Ureter (tissue), 1 donor: ENCODE measurements at places on chromosomes 6 and 20. TPM values are rescaled to one million over a fixed set of nuclear protein-coding genes. Genes with fewer than 3 reads are reported as not detected.

The BPI gene
- total RNA-seq = not detected

DNA sequence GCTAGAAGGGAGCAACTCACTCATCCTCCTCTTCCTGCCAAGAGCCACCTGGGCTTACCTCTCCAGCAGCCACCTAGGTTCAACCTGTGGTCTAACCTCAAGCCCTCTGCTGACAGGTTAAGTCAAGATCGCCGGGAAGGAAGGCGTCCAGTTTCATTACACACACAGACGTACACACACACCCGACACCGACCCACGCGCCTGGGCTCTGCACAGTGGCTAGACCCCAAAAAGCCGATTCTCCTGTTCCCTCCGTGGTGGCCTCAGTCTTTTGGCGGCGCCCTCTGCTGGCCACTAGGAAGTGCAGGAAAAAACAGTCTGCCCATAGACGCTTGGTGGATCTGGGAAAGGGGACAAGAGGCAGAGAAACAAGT is 52.8 kb downstream of the MRPL14 start:
- DNase-seq = peak; percentile 85

DNA sequence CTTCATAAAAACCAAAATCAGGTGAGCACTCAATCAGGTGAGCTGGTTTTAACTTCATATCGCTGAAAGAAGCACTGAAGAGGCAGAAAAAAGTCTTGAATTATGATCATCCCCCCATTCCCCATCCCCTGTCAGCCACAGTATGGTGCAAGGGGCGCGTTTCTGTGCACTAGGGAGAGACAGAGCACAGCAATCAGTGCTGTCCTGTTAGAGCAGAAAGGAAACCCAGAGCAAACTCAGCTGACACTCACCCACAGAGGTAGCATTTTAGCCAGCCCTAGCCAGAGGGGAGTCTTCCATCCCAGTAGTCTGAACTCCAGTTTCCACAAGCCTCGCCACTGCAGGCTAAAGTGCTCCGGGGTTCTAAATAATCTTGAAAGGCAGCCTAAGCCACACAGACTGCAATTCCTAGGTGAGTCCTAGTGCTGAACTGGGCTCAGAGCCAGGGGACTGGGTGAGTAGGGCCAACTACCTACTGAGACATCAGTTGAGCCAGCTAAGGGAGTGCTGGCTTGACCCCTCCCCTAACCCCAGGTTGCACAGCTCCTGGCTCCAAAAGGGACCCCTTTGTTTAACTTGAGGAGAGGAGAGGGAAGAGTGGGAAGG is 1352.6 kb upstream of the GJE1 start:
- DNase-seq = no peak

The PRR18 gene
- total RNA-seq = 0.23 TPM

DNA sequence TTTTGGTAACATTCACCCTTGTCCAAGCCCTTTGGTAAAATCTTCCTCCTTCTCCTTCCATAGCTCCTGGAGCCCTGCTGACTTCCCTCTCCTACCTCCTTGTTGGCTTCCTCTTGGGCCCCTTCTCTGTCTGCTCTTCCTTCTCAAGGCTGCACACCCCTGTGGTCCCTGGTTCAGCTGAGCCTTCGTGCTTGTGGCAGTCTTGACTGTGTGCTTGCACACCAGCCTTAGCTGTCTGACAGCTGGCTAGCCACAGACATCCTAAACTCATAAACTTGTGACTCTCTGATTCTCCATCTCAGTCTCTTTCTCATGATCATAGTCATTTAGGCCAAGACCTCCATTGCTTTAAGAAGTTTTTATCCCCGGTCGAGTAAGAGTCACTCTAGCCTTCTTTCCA is 37.1 kb downstream of the DHX35 start:
- DNase-seq = no peak

- DNase-seq = no peak
Measured at GRCh38 chr20:60491051-60491581, 532.9 kb downstream of the CDH26 start.

The TFAP2D gene
- not detected for total RNA-seq

DNA sequence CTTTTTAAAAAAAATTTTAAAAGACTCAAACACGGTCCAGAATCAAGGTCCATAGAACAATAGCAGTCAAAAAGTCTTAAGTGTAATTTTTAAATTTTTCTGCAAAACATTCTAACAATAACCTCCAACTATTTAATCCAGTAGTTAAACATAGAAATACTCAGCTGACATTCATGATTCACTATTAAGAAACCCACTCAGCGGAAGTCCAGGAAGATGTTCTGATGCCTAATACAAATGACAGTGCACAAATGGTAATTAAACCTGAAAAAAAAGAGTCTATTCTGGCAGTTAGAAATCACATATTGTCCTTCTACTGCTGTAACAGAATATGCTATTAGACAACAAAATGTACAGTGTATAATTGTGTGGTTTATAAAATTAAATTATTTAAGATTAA is 128.2 kb upstream of the BMP5 start:
- DNase-seq = no peak

The ORC3 gene
- 34.9 TPM for total RNA-seq

The CRISP2 gene
- total RNA-seq = 0.60 TPM

- DNase-seq = peak; percentile 53
Measured at GRCh38 chr6:35687658-35688604, 784 bp downstream of the FKBP5 start.

The TTLL9 gene
- 0.86 TPM for total RNA-seq

DNA sequence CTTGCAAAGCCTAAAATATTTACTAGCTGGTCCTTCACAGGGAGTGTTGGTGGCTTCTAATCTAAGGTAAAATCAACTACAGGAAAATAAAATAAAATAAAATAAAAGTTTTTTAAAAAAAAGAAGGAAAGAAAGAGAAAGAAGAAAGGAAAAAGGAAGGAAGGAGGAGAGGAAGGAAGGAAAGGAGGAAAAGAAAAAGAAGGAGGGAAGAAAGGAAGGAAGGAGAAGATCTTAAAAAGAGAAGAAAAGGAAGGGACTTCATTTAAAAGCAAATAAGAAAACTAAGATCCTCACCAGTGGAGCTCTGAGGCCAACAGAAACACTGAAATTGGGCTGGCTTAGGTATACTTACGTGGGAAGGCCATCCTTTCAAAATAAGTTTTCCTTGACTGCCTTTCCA is 178.4 kb downstream of the TSHZ2 start:
- no peak for DNase-seq

The SRC gene
- 166 TPM for total RNA-seq
